AG08396 (cell line): ENCODE measurements at places on chromosomes 2 and 18.

GRCh38 chr2:183088061-183088460, 9.5 kb downstream of the DUSP19 start:
- DNase-seq, result no peak

- peak; percentile 71 for DNase-seq
Measured at GRCh38 chr18:11387880-11388279, 221.5 kb upstream of the SLC35G4 start.

- peak; percentile 75 for DNase-seq
Measured at GRCh38 chr18:55405893-55406406, 182.0 kb downstream of the TCF4 start.

DNA sequence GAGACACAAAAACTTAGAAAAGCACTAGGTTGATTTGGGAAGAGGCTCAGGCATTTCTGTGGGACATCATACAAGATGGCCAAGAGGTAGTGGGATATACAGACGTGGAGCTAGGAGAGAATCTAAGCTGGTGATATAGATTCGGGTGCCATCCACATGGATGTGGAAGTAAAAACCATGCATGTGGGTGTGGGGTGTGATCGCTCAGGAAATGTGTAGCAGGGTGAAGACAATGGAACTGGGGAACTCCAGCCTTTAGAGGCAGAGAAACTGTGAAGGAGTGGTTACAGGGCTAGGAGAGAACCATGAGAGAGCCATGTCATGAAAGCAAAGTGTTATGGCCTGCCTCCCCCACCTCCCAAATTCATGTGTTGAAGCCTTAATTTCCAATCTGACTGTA, 43.0 kb upstream of the CTLA4 start:
- no peak for DNase-seq

- DNase-seq, result no peak
Measured at GRCh38 chr2:234438305-234438977, 58.4 kb downstream of the ARL4C start.

DNA sequence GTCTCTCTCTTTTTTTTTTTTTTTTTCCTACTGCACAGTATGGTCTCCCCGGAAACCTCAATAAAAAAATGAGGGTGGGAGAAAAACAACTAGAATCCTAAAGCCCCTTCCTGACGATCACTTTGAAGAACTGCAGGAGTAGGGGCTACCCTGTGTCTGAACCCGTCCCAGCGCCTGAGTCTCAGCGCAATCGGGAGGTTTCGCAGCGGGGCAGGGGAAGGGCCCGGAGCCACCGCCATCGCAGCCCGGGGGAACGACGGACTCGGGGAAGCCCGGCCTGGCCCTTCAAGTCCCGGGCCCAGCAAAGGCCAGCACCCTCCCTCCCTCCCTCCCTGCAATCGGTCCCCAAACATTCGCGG, 411 bp downstream of the NARS1 start:
- peak; percentile 53 for DNase-seq

DNA sequence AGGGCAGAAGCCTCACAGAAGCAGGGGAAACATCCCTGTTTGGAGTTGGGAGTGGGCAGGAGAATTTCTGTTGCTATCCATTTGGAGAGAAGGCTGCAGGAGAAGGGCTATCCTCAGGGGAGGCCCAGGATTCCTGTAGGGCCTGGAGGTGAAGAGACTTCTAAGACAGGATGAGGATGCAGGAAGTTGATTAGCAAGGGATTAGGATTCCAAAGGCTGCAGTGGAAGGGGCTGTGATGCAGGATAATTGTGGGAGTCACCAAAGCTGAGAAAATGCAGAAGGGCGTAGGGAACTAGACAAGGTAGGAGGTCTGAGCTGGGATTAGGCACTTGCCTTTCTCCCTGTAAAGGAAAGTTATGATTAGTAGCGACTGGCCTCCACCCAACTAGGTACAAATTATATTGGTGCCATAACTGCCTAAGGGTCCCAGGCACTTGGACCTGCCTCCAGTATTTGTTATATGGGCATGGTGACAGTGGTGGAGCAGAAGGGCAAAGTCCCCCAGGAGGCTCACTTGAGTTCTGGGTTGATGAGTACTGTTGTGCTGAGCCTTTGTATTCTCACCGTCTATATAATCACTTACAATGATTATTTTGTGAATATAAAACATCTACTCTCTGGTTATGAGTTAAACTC, 96.4 kb upstream of the MSTN start:
- DNase-seq, result no peak

DNA sequence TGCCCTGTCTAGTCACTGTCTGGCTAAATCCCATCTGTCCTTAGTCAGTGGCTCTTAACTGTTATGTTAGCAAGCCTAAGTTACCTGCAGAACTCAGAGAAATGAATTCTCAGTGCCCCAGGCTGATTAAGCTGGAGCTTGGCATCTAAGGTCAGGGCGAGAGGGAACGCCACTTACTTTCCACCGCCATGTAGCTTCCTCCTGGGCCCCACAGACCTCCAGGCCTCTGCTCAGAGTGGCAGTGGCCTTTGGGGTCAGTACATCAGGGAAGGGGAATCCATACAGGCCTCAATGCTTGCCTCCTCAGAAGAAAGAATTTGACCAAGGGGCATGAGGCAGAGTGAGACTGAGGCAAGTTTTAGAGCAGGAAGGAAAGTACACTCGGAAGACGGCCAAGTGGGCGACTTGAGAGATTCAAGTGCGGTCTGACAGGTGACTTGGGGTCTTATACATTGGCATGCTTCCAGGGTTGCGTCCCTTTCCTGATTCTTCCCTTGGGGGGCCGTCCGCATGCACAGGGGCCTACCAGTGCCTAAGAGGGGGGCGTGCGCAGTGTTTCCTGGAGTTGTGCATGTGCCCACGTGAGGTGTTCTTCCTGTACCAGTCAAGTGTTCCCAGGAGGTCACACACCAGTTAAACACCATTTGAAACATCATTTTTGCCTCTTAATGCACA, 64.1 kb downstream of the EMILIN2 start:
- no peak for DNase-seq

GRCh38 chr2:37875403-37875906, 49.6 kb upstream of the RMDN2 start:
- DNase-seq, result no peak

DNA sequence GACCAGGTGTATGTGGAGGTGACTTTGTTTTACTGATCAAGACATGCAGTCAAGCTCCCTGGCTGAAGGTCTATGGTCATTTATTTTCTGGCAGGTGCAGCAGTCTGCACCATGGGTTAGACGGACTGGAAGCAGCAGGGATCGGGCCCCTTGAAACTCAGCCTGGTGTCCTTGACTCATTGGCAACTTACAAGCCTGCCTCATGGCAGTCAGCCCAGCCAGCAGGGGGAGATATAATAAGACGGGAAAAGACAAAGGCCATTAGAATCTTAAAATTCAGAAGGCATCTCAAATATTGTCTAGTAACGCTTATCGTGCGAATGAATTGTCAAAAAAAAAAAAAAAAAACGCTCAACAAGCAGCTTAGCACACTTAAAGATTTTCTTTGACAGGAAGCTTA, 308.2 kb downstream of the EN1 start:
- peak; percentile 42 for DNase-seq

- no peak for DNase-seq
Measured at GRCh38 chr2:109160714-109161440, 31.9 kb downstream of the SH3RF3 start.

DNA sequence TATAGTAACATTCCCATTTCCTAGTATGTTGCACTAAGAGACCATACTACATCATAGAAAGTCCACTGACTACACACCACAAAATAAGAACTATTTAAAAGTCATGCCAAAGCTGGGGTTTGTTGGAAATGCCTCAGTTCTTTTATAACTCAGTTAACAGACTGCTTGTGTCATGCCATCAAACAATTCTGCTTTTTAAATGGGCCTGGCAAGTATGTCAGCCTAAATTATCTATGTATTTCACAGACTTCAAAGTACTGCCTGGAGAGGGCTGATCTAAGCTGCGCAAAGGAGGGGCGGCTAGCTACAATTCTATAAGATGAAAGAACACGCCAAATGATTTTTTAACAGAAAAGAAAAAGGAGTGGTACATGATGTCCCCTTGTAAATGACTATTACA, 49.6 kb downstream of the FARSB start:
- DNase-seq, result no peak

DNA sequence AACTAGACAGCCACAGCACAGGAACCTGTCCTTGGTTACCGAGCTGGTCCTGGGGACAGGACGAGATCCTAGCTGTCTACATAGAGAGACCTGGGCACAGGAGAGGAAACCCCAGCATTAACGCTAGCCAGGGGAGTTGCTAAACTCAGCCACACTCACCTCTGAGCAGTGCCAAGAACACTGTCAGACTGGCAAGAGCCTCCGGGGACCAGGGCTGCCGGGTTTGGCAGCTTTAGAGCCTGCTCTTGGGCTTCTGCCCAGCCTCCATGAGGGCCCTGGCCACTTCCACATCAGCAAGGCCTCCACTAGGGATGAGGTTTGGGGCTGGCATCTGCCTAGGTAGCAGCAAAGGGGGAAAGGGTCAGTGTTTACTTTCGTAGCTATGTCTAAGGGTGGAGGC, 6.7 kb downstream of the TMBIM1 start:
- DNase-seq, result no peak

DNA sequence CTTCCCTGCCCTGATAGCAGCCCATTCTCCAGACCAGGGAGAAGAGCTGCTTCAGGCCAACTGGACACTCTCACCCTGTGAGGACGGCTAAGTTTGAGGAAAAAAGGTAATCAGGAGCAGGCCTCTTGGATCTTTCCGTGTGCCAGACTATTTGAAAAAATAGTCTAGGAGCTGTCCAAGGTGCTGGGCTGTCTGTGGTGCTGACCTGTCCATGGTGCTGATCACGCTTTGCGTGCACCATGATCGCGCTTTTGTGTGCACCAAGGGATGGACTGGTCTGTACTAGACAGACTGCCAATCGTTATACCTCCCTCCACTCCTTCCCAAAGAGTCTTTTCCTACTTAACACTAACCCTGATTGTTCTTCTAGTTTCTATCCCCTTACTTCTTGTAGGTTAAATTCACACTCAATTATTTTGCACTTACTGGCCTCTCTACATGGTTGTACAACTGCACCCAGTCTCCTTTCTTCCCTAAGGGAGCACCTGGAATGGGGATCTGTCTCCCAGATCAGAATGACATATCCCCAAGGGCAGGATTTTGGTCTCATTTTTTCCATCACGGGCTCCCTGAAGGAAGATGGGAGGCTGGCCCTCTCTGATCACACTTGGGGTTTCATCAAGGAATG, 295.4 kb downstream of the CELF4 start:
- peak; percentile 63 for DNase-seq

DNA sequence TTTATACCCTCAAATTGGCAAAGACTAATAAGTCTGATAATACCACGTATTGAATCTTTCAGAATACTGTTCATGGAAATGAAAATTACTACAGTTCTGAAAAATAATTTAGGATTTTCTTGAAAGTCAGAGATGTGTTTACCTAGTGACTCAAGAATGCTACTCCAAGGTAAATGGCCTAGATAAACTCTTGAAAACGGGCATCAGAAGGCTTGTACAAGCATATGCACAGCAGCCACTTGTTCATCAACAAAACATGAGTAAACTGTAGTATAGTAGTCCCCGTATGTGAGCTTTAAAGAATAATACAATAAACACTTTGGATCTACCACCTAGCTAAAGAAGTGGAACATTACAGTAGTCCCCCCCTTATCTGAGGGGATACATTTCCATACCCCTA, 157.5 kb downstream of the THADA start:
- no peak for DNase-seq

DNA sequence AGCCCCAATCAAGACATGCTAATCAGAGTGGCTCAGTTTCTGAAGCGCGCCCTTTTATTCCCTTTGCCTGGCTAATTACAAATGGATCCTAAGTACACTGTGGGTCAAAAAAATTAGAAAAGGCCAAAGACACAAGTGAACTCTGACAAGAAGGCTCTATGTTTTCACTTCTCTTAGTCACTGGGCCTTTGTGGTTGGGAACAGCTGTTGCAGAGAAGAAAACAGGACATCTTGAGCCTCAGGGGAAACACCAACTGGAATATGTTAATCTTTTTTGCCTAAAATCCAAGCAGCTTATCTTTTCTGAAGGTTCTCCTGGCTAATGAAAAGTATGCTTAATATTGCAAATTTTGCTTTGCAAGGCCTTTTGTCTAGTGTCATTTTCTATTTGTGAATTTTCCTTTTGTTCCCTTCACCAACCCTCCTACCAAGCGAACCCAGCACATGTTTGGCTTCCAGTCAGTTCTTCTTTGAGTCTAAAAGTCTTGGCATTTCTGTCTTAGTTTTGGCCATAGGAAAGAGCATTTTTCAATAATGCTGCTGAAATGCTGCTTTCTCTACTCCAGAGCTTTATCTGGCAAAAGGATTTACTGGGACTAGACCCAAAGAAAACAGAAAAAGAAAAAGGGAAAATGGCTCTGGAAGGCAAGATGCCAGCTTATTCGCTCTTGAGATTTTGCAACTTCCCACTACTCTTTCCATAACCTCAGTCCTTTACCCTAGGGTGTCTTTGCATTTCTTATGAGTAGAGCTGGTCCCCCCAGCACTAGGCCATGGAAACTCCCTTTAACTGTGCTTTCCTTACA, 440.2 kb upstream of the ST6GAL2 start:
- no peak for DNase-seq

DNA sequence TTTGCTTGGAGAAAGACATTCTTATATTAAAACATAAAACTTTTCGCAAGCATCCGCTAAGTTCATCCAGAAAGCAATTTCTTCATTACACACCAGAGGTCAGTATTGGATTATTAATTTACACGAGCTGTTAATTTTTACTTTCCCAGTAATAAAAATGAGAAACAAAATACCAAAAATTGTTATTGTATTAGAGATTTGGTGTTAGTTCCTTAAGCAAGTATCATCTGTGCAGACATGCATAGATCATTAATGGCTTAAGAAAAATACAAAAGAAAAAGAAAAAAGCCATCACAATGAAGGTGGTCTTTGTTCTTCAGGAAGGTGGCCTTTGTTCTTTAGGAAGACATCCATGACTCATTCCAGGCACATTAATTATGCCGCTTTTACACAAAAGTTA, 53.6 kb upstream of the HNMT start:
- DNase-seq, result no peak

- no peak for DNase-seq
Measured at GRCh38 chr2:38652431-38653273, 13.3 kb upstream of the GALM start.

GRCh38 chr2:239574434-239575156, 173.8 kb upstream of the HDAC4 start:
- no peak for DNase-seq

DNA sequence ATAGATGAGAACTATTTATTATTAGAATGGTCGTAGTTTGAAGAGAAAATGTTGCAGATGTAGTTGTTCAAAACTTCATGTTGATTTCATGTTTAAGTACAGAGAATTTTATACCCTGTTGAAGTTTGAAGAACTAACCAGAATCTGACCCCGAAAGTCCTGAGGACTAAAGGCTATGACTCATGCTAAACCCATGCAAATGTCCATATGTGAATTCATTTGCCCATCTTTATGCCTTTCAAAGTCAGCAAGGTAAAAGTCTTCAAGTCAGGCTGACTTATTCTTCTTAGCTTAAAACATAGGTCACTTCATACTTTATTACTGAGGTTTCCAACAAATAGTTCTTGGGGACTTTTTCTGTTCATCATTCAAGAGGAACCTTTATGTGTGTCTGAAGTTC, 185.5 kb downstream of the CCDC85A start:
- DNase-seq, result no peak

GRCh38 chr18:36468161-36468560, 170.6 kb downstream of the FHOD3 start:
- DNase-seq, result no peak

- peak; percentile 26 for DNase-seq
Measured at GRCh38 chr2:204655101-204655500, 109.8 kb downstream of the PARD3B start.
